ENCODE measurements at places on chromosomes 2 and 18.
A peak's percentile ranks its signal among the peaks of the same experiment; 100 is the strongest.

GRCh38 chr2:174312581-174313234 lies 22.0 kb upstream of the SP9 start:
- DNase-seq, result no peak

DNA sequence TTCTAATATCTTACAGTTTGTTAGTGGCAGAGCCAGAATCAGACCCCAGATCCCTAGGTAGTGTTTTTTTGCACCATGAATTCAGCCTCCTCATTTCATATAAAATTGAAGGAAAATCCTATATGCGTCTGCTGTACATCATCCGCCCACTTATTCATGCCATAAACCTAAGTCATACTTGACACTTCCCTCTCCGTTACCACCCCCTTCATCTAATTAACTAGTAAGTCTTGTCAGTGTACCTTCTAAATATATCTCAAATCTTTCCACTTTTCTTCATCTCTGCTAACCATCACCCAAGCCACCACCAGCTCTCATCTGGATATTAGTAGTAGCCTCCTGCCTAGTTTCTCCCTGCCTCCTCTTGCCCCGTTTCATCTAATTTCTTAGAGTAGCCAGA lies 248.7 kb upstream of the SIX3 start:
- DNase-seq, result no peak

DNA sequence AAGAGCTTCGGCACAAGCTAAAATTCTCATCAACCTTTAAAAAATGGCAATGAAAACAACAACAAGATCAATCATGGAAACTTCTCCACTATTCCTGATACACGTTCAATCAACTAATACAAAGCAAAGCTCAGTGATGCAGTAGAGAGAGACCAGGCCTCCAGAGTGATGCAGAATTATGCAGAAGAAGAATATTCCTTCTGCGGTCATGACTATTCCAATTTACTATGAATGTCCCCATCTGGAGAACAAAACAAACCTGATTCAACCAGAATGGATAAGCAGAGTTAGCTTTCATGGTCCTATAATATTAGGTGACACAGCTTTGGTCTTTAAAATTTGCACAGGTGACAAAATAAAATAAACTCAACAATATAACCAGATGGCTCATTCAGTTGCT lies 12.5 kb upstream of the MBOAT2 start:
- DNase-seq, result no peak

GRCh38 chr18:78526923-78527711 lies 452.5 kb upstream of the SALL3 start:
- DNase-seq, result no peak

- DNase-seq, result no peak
Observed at GRCh38 chr2:217980591-217980990, 22.2 kb downstream of the TNS1 start.

GRCh38 chr2:131044075-131044756 lies 49.0 kb downstream of the FAM168B start:
- no peak for DNase-seq

DNA sequence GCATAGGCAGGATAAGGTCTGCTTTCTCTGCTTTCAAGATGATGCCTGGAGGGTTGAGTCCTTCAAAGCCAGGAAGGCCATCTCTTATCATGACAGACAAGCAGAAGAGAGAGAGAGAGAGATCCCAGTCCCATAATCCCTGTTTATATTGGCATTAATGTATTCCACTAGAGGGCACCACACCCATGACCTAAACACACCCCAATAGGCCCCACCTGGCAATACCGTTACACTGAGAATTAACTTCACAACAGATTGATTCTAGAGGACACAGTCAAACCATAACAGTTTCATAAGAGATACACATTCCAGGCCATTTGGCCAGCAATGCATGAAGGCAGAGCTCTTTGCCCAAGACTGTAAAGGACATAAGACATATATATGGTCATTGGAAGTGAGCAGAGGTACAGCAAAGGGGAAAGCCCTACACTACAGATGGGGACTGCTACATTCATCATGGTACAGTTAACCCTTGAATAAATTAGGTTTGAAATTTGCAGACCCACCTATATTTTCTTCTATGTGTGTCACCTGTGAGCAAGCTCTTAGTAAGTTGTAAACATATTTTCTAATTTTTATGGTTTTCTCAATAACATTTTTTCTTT lies 1516.1 kb downstream of the RPIA start:
- DNase-seq, result no peak

DNA sequence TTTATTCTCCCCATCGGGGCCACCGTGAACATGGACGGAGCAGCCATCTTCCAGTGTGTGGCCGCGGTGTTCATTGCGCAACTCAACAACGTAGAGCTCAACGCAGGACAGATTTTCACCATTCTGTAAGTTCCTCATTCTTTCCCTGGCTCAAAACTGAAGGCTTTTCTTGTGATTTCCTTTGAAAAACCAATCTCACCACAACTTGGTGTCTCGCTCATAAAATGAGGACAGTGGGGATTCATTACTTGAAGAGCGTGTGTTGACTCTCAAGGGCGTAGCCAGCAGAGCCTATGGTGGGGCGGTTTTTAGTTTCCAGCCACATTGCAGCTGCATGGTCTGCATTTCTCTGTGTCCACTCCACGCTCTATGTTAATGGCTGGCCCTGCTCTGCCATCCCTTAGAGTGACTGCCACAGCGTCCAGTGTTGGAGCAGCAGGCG lies 29.0 kb downstream of the SLC1A4 start:
- DNase-seq, result no peak

GRCh38 chr2:106869512-106870275 lies 16.3 kb downstream of the ST6GAL2 start:
- DNase-seq, result no peak

DNA sequence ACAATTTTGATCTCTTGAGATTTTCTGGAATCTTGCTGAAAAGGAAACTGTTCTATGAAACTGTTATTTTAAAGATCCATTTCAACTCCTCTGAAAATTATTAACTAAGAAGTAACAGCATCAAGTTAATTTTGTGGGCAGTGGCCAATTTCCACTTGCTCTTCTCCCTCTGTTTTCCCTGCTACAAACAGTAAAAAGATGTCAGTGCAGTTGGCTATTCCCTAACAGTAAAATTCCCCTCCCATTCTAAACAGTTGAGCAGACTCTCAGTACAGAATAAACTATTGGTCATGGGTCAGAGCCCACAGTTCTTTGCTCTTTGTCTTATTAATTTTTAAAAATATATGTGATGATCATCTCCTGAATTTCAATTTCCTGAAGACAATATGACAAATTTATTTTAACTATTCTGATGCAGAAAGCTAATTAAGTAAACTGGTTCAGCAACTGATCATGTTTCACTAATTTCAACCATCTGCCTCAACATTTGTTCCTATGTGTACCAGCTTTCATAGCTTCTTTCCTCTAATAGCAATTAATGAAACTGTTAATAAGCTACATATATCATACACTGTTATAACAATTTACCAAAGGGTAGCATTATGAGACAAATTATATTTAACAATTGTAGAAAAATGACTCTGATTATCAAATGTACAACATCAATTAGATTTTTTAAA lies 41.1 kb upstream of the GALNT5 start:
- DNase-seq, result no peak

GRCh38 chr2:10940596-10940995 lies 28.9 kb downstream of the KCNF1 start:
- DNase-seq, result no peak

- no peak for DNase-seq
Observed at GRCh38 chr2:157441072-157441454, 2.8 kb downstream of the CYTIP start.

DNA sequence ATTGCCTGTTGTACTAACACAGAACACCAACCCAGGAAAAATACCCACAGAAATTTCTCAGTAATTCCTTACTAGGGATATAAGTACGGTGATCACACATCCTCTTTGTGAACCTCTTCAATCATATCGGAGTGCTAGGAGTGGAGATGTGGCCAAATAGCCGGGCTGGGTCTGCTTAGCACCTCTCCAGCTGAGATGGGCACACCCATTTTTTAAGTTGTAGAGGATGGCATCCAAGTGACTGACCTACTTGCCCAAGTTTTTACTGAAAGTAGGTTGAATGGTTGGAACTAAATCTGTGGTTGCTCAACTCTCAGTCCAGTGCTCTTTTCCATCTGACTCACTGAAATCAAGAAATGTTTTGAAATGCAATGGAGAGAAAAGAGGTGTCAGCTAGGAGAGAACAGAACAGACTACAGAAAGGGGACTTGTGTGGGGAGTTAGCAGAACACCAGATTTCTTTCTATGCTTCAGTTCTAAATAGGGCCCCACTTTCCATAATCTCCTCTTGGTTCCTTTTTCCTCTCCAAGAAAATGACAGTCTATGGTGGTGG lies 68.7 kb upstream of the FSHR start:
- no peak for DNase-seq

DNA sequence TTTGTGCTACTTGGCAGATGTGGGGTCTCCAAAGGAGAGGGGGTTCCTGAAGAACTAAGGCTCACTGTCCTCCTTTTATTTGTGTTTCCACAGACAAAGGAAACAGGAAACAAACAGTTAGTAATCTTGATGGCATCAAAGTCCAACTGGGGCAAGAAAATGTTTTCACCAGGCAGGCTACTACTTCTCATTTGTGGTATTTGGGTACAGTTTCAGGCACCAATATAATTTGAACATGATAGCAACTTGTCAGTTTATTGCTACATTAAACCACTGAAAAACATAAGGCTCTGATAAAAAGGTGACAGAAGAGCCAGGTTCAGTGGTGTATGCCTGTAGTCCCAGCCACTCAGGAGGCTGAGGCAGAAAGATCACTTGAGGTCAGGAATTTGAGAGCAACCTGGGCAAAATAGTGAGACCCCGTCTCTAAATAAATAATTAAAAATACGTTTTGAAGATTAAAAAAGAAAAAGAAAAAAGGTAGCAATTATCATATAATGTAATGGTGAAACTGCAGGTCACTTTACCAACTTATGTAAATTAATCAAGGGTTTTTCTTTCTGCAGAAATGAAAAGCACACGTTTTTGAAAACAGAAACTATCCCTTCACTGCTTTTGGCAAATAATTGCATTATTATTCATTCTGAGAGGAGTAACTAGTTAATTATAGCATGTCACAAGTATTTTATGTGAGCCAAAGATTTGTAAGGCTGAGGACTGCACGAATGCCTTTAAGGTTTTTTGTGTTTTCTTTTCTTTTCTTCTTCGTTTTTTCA lies 157.5 kb upstream of the CAVIN2 start:
- no peak for DNase-seq

DNA sequence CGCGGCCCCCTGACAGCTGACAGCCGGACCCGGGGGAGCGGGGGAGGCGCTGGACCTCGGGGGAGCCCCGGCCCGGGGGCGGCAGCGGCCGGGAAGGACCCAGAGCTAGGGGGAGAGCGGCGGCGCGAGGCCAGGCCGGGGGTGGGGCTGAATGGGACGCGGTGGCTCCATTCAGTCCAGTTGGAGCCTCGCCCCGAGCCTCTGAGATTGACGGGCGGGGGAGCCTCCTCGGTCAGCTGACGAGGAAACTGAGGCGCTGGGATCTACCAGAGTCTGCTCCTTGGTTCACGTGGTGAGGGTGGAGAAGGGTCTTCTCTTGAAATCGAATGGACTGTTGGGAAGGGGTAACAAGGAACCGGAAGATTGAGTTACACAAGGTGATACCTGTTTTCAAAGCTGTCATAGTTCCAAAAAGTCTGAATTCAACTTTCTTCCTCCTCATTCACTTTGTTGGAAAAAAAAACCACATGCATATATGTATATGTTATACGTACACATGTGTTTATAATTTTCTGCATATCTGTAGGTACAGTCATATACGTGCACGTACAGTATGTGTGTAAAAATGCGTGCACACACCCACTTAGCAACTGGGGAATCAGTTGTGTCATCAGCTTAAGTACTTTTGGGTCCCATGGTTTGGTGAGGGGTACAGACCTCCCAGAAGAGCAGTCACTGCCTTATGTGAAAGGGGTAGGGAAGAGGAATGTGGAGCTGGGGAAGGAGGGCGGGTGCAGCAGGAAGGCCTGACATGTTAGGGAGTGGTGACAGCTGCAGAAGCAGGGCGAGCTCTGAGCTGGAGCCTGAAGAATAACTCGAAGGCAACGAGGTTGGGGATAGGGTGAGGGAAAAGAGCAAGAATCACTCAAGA lies 628 bp downstream of the PPP1R7 start:
- no peak for DNase-seq

DNA sequence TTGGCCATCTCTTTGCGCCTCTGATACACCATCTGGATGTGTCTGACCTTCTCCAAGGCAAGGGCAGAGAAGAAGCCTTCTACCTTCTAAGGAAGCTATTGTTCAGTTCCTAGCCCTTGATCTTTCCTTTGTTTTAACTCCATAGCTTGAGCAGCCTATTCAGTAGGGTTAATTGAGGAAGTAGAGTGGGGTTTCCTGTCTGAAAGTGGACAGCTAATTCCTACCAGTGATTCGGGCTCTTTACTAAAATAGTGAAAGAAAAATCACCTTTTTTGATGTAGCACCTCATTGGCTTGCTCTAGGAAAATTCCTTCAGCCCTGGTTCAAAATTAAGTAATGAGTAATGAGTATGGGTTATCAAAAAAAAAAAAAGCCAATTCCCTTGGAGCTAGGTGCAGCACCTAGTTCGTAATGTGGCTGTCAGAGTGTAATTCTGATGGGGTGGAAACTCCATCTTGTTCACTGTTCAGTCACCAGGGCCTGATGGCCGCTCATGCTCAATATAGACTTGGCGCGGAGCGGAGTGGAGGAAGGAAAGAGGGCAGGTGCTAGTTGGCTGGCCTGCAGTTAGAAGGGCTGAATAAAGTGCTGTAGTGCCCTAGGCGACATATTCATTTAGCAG lies 2.9 kb upstream of the MGAT5 start:
- no peak for DNase-seq

DNA sequence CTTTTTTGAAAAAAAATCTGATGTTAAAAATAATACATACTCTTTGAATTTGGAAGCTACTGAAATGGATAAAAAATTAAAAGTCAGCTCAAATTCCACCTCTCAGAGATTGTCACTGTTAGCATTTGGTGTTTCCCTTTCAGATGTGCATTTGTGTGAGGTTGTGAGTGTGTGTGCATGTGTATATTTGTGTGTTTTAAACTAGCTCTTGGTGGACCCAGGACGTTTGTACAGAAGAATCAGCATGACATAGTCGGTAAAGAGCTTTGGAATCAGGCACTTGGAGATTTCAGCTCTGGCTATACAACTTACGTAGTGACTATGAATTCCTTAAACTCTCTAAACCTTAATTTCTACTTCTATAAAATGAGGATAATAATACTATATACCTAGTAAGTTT lies 14.5 kb downstream of the SPATS2L start:
- DNase-seq, result no peak

GRCh38 chr2:171416009-171416926 lies 17.5 kb downstream of the METTL8 start:
- peak; percentile 91 for DNase-seq
